ENCODE measurements at places on chromosomes 3 and 15. TPM values are rescaled to one million over a fixed set of nuclear protein-coding genes. Genes with fewer than 3 reads are reported as not detected.

GRCh38 chr3:45559560-45560118, 34.9 kb upstream of the LIMD1 start:
- no peaks in the 10 kb centered on the region for H3K27me3 ChIP-seq
- no peak for DNase-seq
- H3K27ac ChIP-seq = no peak overlapping the region

DNA sequence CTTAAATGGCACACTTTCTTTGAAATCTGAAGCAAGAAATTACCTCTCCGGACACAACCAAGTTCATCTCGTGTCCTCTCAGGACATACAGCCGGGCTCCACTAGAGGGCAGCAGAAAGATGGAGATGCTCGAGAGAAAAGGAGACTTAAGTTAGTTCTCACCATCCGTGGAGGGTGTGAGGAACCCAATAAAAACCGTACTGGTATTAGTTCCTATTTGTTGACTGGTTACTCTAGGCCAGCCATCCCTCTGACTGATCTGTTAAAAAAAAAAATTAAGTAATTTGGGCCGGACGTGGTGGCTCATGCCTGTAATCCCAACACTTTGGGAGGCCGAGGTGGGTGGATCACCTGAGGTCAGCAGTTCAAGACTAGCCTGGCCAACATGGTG, 7.9 kb upstream of the CYP11A1 start:
- peaks cover 9% of the 10 kb centered on the region for H3K27me3 ChIP-seq
- H3K27ac ChIP-seq = peak overlapping the region; percentile 56
- no peaks in the 10 kb centered on the region for H3K36me3 ChIP-seq
- DNase-seq = peak; percentile 82

DNA sequence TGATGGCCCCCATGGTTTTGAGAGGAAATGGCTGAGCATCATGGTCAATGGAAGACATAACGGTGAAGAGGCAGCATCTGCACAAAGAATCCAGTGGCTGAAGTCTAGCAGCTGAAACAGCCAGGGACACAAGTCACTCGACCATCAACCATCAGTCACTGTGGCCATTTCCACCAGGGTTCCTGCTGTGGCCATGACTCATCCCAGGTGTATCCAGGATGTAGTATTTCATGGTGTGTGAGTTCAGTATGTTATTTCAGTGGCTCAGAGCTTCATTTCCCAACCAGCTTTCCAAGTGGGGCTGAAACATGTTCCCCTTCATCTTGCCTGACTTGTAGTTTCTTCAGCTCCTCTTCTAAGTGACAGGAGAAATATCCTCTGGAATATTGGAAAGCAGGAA, 47.8 kb upstream of the WNT5A start:
- no peak overlapping the region for H3K4me3 ChIP-seq
- H3K27ac ChIP-seq = no peak overlapping the region
- no peaks in the 10 kb centered on the region for H3K27me3 ChIP-seq

The CACNA2D3 gene
- total RNA-seq = not detected

The SPATA12 gene
- not detected for total RNA-seq

Data from activated naive CD8-positive, alpha-beta T cell treated with anti-CD3 and anti-CD28 coated beads, Interleukin-2, amount 10 ng/mL, durations not matched to agents 7 days and 5 days (primary cell).